ENCODE measurements at places on chromosomes 2 and 18.

GRCh38 chr2:208013285-208014178 is 11.8 kb downstream of the PLEKHM3 start:
- DNase-seq, result no peak

DNA sequence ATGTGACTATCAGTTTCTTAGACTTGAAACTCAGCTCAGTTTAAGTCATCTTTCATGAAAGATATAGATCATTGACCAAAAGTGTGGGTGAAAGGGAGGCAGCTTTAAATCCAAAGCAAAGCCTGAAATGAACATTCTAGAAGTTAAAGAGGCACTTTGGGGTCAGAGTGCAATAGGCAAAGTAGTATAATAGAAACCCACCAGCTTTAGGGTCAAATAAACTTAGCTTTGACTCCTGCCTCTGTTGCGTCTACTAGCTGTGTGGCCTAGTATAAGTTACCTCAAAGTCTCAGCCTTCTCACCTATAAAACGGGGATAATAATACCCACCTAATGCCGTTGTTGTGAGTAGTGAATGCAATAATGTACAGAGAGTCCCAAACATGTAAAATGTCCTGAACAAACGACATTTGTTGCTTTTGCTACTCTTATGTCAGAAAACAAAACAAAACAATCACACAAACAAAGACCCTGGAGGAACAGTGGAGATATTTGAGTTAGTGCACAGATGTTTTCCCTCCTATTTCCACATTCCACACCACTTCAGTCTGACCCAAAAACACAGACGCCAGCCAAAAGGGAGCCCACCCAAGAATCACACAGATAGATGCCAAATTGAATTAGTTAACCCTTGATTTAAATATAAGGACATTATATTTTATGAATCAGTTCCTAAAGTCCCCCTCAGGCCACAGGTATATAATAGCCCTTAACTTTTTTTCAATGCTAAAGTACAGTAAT is 657.0 kb downstream of the ARHGAP15 start:
- no peak for DNase-seq

DNA sequence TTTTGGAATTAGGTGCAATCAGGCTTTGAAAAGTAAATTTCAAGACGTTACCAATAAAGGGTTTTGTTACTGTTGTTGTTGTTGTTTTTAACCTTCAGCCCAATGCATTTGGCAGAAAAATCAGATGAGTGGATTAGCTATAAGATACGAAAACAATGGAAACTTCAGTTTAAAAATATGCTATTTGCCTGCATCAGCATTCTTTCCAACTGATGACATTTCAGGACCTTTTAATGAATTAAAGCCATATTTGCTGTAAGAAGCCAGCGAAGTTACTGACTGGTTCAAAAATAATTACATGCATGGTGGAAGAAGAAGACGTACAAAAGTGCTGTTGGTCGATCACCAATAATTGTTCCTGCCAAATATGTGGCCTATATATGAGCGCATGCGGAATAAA is 639.3 kb upstream of the SOX11 start:
- no peak for DNase-seq

DNA sequence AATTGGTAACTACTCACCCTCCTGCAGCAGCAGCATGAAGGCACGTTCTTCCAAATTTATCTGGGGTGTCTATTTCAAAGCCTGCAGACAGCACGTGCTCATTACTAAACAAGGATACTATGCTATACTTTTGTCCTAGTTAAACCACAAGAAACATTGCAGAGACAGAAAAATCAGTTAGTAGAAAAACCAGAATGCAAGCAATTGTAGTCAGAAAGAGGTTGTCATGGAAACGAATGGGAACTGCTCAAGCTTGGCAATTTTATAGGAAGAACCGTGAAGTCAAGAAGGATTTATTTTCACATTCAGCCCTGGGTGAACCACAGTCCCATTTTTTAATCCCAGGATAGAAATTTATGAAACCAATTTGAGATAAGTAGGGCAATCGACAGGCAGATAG is 162.2 kb upstream of the PGAP1 start:
- DNase-seq, result no peak

DNA sequence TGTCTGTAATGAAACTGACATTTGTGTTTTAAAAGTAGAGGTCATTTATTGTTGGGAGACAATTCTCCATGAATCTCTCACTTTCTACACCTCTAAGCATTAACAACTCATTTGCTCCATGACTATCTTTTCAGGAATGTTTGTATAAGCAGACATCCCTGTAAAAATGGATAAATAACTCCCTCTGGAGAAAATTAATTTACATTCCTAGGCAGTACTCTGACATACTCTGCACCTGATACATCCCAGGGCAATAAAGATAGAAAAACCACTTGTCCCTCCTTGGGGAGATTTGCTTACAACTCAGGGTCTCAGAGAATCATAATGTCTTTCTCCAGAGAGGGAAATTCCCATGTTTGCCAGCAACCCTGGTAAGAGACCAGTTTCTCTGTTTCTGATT is 1037.7 kb upstream of the SLC39A10 start:
- DNase-seq, result no peak

DNA sequence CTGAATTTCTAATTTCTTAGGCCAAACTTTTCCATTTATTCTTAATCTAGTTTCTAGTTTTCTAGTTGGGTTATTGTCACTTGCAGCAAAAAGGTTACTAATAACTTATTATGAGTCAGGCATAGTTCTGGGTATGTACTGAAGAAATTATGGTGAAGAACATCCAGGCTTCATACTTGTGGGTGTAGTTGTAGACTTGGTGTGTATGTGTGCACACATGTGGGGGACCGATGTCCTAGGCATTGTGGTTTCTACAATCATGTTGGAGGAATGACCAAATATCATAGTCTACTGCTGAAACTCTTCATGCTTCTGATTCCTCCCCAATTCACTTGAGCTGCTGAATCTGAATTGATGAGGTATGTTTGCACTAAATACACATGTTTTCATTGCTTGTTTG is 141.2 kb downstream of the PMAIP1 start:
- no peak for DNase-seq

- DNase-seq, result no peak
These were observed 22.0 kb upstream of the HNMT start for GRCh38 chr2:137942037-137942832.

- no peak for DNase-seq
These were observed 124.8 kb downstream of the EPHA4 start for GRCh38 chr2:221447310-221447709.

DNA sequence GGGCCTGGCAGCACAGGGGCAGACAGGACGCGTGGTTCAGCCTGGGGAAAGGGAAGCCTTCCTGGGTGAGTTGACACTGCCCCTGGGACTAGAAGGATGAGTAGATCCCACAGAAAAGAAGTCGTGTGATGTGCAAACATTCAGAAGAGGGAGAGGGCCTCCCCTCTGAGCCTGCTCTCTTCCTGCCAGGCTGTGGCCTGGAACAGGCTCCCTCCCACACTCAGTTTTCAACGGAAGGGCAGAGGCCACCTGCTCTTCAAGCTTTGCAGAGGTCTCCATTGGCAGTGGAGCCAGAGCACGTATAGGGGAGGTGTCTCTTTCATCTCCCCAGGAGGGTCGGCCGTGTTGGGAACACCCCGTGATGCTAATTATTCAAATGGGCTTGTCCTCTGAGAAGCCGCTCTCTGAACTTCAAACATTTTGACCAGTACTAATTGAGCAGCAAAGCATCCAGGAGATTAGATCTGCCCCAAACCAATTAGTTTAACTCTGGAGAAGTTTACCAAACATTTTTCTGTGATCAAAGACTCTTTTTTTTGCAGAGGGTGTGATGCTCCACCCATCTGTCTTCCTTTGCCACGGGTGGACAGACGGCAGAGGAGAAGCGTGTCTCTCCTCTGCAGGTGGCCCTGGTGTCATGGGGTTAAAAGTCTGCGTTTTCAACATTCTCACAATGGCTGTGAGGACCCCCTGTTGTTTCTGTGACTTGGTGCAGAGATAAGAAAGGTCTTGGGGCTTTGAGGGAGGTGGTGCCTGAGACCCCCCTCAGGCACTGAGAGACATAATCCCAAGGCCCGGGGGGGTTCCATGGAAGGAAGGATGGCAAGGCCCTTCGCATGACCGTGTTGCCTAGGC is 29.5 kb upstream of the ODC1 start:
- no peak for DNase-seq

DNA sequence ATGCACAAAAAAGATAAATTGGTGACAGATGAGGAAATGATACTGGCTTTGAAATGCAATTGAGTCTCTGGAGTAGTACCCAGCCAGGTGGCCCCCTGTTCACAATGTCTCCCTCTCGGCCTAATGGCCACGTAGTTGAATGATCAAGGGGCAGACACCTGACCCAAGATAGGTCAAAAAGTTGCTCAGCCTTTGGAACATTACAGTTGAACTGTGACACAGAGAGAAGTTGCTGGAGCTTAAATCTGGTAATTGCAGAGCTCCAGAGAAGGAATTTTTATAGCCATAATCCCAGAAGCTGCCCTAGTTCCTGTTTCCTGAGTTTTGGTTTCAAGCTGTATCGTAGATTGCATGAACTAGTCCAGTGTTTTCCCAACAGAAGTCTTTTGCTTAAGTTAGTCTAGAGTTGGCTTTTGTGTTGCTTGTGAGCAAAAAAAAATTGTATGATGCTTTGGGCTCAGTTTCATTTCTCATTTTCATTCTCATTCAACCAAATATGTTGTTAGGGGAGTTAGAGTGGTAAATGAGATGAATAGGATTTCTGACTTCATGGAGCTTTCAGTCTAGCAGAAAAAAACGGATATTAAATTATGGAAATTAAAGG is 117.9 kb downstream of the CSRNP3 start:
- no peak for DNase-seq

- DNase-seq, result no peak
These were observed 148.7 kb upstream of the ITGA6 start for GRCh38 chr2:172278667-172279066.

GRCh38 chr2:25707927-25708590 is 34.7 kb upstream of the DTNB start:
- DNase-seq, result no peak

- no peak for DNase-seq
These were observed 971 bp downstream of the ZNF385B start for GRCh38 chr2:179860255-179861026.

GRCh38 chr2:159769147-159769546 is 28.9 kb downstream of the CD302 start:
- no peak for DNase-seq

DNA sequence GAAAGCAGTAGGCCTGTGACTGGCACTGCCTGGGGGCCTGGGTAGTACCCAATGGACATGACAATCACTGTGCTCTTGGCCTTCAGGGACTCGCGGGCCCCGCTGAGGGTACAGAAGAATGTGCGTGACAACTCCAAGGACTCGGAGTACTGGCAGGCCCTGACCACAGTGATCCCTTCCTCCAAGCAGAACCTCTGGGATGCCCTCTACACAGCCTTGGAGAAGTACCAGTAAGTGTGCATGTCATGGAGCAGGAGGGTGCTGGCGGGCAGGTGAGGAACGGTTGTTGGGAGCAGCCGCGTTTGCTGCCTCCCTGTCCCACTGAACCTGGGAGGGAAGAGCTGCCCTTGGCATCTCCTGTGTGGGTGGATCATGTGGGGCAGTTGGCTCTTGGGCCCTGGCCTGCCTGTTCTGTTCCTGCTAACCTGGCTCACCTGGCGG is 23.3 kb downstream of the OTOF start:
- no peak for DNase-seq

- no peak for DNase-seq
These were observed 37.2 kb downstream of the STEAP3 start for GRCh38 chr2:119260646-119261492.

DNA sequence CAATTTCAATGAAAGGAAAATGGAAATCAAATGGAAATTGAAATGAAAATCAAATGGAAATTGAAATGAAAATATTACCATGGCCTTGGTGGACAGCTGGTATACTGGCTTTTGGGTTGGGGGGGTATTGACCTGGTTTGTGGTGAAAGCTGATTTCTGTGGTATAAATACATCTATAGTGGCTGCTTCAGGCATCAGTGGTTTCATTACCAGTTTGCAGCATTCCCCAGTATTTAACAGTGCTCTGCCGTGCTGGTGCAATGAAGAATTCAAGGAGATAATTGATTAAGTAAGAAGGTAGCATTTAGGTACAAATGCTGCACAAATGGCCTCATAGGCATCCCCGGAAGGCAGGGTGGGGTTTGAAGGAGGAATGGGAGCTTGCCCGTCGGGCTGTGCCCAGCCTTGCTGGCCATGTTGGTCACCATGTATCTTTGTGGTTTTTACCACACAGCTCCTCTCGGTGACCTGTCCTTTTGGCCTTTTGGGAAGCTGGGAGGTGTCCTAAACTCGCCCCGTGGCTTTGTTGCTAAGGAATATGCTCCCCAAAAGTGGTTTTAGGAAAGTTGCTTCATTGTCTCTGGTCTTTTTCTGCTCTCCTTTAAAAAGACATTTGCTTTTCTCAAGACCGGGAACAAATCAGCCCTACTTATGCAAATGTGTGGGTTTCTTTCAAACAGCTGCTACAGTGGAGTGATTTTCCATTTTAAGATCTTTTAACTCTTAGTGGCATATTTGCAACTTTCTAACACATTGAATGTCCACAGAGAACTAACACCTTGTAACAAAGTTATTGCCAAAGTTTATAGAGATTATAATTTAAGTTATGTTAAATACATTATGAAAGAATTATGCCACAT is 28.6 kb downstream of the SNTG2 start:
- DNase-seq, result no peak

GRCh38 chr2:45992021-45992740 is 305.0 kb upstream of the EPAS1 start:
- no peak for DNase-seq

DNA sequence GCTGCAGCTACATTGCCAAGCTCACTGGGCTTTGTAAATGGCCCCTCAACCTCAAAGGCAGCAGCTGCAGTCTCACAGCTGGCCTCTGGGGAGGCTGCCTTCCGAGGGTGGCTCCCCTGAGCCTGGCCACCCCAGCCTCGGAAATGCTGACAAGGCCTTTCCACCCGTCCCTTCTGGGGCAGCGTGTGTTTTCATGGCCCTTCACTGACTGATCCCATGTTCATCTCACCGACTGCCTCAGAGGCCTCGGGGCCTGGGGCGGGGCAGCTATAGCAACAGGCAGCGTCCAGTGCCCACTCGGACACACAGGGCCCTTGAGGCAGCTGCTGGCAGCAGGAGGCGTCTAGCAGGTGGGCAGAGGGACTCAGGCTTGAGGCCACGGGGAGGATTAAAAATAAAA is 149.7 kb downstream of the GLI2 start:
- no peak for DNase-seq

DNA sequence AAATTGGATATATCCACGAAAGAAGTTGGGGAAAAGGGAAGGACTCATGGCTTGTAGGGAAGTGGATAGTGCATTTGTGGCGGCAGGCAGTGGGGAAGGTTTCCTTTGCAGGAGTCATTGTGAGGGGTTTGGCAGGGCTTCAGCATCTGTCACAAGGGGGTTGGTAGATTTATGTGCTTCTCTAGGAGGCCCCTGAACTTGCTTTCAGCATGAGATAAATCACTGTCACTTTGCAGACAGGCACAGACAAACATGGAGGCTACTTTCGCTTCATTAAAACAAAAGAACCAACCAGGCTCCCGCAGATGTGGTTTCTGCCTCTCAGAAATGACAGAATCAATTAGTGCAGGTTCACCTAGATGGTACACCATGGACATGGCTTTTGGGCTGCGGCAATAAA is 340.7 kb downstream of the TGIF1 start:
- DNase-seq, result no peak

DNA sequence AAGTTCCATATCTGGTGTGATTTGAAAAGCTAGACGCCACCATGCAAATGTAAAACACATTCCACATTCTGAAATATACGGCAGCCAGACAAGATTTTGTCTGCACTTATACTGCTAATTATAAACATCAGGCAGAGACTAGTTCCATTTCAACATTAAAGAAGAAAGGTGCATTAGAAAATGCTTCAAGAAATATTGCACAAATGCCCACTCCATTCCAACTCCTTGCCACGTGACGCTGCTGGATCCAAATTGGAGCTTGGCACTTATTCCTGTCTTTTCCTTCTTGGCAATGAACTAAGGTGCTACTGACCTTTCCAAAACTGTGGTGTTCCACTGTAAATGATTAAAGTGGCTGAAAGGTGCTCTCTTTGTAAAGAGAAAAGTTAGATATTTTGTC is 6.3 kb downstream of the COL6A3 start:
- no peak for DNase-seq

Data from activated CD8-positive, alpha-beta memory T cell treated with anti-CD3 and anti-CD28 coated beads, Interleukin-2, amount 50 U/mL, for 4 hours (primary cell).